Activated naive CD8-positive, alpha-beta T cell treated with anti-CD3 and anti-CD28 coated beads, Interleukin-2, amount 10 ng/mL, durations not matched to agents 7 days and 5 days (primary cell): ENCODE measurements at places on chromosomes 13 and 19.

DNA sequence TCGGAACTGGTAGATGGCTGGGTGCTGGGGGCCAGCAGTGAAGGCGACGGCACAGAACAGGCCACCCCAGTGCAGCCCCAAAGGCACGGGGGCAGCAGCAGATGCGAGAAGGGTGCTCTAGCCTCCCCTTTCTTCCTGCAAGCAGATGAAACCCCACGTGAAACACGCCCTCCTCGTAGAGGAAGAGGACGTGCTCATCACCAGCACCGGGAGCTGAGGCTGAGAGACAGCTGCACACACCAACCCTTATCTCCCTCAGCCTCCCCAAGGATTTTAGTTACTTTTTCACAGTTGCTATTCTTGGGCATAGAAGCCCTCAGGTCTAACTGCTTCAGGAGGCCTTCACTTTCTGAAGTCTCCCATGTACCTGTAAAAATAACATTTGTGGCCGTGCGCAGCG lies 11.9 kb downstream of the ZNF787 start:
- DNase-seq: no peak

DNA sequence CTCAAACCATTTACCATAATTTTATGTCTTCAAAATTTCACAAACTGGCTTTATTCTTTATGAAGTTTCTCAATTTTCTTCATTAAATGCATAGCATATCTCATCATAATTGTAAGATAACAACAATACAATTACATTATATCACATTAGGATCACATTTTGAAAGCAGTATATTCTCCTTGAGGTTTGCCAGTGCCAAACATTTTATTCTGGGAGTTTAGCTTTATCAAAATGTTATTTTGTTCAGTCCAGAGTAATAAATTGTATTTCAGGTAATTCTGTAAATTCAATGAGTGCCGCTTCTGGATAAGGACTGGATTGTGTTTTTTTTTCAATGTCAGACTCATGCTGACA lies 234.6 kb upstream of the MIR17HG start:
- DNase-seq: no peak

DNA sequence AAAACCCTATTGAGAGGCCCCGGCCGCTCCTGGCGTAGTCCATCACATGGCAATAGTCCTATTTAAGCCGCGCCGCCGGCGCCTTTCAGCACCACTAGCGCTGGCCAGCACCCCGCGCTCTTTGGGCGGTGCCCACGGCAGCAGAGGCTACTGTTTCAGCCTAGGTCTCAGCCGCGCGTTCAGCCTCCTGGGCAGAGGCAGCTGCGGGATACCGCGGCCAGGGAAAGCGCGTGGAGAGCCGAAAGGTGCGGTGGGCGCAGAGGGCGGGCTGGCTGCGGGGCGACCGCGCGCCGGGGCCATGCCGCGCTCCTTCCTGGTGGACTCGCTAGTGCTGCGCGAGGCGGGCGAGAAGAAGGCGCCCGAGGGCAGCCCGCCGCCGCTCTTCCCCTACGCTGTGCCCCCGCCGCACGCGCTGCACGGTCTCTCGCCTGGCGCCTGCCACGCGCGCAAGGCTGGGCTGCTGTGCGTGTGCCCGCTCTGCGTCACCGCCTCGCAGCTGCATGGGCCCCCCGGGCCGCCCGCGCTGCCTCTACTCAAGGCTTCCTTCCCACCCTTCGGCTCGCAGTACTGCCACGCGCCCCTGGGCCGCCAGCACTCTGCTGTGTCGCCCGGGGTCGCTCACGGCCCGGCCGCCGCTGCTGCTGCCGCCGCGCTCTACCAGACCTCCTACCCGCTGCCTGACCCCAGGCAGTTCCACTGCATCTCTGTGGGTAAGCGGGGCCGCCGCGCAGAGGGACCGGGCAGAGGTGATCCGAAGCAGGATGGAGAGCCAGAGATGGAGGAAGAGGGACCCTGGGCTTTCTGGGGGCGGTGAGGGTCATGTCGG lies at the start of gene GSX1:
Gene GSX1, plus strand, starts transcription at position 91 of the 826 bp plus-strand sequence. Its CDS starts 208 bp downstream, at position 299.
- peak; percentile 76 for DNase-seq

- DNase-seq: no peak
These were observed 9.5 kb downstream of the SNRNP70 start for GRCh38 chr19:49094505-49095482.

GRCh38 chr19:34145741-34146202 lies 26.5 kb upstream of the LSM14A start:
- DNase-seq: no peak

GRCh38 chr19:12997179-12997966 lies 2.1 kb downstream of the NFIX start:
- DNase-seq: no peak

DNA sequence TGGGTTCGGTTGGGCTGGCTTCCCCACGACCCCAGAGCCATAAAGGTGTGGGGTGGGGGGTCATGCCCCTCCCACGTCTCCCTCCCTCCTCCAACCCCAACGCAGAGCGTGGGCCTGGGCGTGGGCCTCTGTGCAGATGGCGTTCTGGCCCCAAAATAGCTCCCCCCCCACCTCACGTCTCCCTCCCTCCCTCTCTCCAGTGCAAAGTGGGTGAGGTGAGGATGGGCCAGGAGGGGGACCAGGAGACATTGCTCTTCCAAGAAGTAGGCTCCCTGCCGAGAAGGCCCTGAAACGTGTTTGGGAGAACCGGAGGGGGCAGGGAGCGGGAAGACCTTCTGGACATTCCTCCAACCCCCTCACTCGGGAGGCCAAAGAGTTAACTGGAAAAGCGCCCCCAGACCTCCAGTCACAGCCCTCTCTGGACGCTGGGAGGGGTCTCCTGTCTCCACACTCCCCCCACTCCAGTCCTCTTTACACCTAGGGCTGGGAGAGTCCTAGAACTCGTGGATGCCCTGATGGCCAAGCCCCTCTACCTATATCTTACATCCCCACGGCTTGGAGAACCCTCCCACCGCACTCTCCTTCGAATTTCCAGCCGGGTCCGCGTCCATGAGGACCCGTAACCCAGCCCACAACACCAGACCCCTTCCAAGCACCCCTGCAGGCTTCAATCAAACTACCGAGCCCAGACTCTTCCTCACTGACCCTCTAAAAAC lies 855 bp downstream of the UNC13A start:
- no peak for DNase-seq

- DNase-seq: no peak
These were observed 213.5 kb downstream of the DIAPH3 start for GRCh38 chr13:59950266-59950665.

DNA sequence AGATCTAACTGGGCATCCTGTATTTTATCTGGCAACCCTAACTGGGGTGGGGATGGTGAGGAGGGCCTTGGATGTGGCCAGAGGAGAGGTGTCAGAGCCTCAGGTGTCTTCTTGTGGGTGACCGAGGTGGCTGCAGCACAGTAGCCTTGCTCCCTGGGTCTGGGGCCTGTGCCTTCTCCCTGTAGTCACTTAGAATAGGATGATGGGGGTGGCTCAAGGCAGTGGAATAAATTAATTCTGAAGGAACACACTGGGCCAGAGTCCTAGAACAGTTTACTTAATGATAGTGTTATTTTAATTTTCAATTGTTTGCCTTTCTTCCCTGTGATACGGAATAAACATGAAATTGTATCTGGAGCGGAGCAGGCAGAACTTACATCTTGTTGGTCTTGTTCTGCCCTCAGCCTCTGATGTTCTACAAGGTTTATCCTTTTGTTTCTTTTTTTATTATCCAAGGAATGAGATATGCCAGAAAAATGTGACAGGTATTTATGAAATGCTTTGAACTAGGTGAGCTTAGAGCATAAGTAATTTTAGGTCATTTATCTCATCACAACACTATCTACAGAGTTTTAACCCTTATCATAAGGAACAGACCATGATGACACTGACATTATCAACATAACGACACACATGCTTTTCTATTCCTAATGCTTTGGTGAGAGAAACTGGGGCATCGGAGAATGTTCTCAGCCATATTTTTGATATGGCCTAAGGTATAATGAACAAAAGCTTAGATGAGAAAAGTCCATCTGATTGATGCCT lies 51.4 kb downstream of the LRCH1 start:
- no peak for DNase-seq

- DNase-seq: no peak
These were observed 118.7 kb downstream of the POSTN start for GRCh38 chr13:37479916-37480315.

DNA sequence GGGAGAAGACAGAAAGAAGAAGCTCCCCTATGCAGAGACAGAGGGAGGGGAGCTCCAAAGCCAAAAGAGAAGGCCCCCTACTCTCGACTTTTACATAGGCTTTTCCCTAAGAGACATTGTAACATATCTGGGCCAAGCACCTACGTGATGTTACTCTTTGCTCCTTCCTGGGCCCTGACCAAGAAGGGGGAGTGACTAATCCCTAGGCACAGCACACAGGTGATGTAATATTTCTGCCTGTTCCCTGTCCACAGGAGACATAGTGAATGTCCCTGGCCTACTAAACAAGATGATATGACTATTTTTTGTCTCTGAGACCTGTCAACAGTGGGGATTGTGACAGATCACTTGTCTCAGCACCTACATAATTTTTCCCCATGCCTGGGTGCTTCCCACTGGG lies 15.9 kb upstream of the ZNF254 start:
- no peak for DNase-seq

DNA sequence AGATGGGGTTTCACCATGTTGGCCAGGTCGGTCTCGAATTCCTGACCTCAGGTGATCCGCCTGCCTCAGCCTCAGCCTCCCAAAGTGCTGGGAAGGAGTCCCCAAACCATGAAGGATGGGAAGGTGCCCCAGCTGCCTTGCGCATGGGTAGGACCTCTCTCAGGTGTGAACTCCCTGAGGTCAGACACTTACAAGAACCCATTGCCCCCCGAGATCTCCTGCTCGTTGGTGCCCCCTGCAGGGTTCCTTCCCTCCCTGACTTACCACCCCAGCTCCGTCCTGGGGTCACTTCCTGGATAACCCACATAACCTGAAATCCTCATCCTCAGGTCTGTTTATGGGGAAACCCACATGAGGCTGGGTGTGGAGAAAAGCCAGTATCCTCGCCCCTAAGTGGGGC lies 41.7 kb downstream of the UNC13A start:
- DNase-seq: no peak

- no peak for DNase-seq
These were observed 70.8 kb upstream of the FGF14 start for GRCh38 chr13:102472650-102473049.

DNA sequence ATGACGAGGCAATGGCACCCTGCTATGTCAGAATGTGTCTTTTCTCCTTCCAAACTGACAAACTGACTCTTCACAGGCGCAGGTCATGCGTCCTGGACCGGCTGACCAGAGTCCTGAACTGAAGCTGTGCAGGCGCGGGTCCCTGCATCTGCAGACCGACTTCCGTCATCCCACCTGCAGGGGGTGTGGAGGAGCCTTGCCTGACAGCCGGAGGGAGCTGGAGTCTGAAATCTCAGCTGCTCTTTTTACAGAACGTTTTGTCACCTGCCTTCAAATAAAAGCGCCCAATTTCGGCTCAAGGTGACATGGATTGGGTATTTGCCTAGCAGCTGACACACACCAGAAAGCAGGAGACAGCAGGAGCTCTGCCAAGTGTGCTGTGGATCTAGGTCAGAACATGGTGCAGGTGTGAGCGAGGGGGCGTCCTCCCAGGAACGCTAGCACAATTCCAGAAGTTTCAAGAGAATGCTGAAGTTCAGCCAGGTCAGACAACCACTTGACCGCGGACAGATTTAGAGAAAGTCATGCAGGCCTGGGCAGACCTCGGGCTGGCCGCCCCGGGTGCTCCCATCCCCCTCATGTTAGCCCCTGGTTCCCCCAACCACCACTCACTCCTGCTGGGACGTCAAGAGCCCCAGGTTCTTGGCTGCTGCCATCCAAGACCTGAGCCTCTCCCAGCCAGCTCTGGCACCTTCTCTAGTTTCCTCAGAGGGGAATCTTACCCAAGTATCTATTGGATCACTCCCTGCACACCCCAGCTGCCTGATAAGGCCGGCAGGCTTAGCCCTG lies 32.8 kb downstream of the ELL start:
- DNase-seq: no peak

DNA sequence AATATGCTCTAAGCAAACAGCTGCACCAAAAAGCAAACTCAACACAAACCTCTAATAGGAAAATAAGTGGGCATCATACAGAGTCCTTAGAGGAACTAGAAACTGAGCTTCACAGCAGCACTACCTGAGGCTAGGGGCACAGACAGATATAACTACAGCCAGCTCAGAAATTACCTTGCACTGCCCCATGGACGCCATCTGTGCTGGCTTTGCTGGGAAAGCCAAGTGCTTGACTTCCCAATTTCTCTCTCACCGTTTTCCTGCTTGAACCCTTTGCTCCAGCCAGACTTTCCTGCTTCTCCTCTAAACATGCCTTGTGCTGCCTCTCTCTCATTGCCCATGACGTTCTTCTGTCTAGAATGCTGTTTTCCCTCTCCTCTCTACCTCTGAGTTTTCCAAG lies 29.3 kb downstream of the MTUS2 start:
- no peak for DNase-seq

DNA sequence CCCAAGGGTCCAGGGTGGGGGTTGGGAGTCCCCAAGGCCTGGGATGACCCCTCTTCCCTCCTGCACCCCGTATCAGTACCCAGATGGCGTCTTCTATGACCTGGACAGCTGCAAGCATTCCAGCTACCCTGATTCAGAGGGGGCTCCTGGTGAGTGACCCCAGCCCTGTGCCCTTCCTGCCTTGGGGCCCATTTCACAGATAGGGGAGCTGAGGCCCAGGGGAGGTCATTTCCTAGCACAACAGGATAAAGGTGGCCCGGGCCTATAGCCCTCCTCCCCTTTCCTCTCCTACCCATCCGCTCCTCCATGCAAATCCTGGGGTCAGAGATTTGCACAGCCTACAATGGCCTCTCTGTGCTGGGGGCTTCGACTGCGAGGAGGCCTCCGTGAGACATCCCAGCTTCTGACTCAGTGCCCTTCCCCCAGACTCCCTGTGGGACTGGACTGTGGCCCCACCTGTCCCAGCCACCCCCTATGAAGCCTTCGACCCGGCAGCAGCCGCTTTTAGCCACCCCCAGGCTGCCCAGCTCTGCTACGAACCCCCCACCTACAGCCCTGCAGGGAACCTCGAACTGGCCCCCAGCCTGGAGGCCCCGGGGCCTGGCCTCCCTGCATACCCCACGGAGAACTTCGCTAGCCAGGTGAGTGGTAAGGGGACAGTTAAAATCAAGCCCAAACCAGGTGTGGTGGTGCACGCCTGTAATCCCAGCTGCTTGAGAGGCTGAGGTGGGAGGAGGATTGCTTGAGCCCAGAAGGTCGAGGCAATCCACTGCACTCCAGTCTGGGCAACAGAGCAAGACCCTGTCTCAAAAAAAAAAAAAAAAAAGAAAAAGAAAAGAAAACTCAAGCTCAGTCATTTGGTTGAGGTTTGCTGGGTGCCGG lies 3.9 kb downstream of the SPIB start:
- DNase-seq: no peak

GRCh38 chr13:74032325-74032724 lies 101.9 kb downstream of the KLF12 start:
- no peak for DNase-seq

DNA sequence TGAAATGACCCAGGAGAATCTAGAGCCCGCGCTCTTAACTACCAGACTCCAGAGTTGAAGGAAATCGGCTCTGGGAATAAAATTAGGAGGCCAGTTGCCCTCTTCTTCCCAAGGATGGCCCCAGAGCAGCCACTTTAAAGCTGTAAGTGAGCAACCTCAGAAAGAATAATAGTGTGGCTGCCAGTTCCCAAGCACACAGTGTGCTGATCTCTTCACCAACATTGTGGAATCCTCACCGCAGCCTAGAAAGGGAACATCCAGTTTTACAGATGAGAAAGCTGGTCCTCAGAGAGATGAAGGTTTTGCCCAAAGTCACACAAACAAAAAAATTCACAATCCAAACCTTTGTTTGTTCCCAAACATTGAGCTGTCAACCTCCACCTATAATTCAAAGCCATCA lies 39.6 kb downstream of the HSPH1 start:
- DNase-seq: no peak
